ENCODE measurements at places on chromosomes 6 and 20. TPM values are rescaled to one million over a fixed set of nuclear protein-coding genes. Genes with fewer than 3 reads are reported as not detected.

LHFPL5 gene
- not detected for total RNA-seq

HLA-DQB1 gene
- not detected for total RNA-seq

EPB41L2 gene
- total RNA-seq: 39.9 TPM

C6orf58 gene
- total RNA-seq: not detected

RAMACL gene
- 0.26 TPM for total RNA-seq

SIRPD gene
- total RNA-seq: 0.18 TPM

FAM83C gene
- total RNA-seq: not detected

AAR2 gene
- 41.1 TPM for total RNA-seq

SLC24A3 gene
- not detected for total RNA-seq

SAPCD1 gene
- total RNA-seq: 6.0 TPM

CD24 gene
- total RNA-seq: 125 TPM

TLDC2 gene
- total RNA-seq: not detected

COL21A1 gene
- total RNA-seq: 1.0 TPM

NKAIN2 gene
- total RNA-seq: not detected

GABRR1 gene
- total RNA-seq: not detected

PRRT1 gene
- not detected for total RNA-seq

TP53TG5 gene
- total RNA-seq: not detected

TRIM10 gene
- not detected for total RNA-seq

All from PC-3 (cell line).